ENCODE measurements at places on chromosomes 7 and 10.

DNA sequence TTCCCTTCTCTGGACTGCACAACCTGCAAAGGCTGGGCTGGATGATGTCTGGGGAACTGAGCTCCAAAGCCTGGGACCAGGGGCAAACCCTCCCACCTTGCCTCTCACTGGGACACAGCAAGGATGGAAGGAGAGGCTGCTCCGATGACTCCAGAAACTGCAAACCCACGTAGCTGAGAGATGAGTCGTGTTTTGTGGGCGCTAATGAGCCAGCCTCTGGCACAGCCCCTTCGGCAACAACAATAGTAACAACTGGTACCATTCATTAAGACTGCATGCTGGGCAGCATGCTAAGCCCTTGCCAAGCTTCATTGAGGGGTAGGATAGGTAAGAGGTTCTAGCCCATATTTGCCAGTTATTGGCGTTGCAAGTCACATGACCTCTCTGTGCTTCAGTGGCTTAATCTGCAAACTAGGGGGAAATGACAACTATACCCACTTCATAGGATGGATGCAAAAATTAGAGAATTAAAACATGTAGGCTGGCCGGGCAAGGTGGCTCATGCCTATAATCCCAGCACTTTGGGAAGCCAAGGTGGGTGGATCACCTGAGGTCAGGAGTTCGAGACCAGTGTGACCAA, 145.9 kb downstream of the SH3PXD2A start:
- no peak for DNase-seq

- DNase-seq = no peak
Measured at GRCh38 chr7:1274121-1274875, 41.6 kb downstream of the UNCX start.

DNA sequence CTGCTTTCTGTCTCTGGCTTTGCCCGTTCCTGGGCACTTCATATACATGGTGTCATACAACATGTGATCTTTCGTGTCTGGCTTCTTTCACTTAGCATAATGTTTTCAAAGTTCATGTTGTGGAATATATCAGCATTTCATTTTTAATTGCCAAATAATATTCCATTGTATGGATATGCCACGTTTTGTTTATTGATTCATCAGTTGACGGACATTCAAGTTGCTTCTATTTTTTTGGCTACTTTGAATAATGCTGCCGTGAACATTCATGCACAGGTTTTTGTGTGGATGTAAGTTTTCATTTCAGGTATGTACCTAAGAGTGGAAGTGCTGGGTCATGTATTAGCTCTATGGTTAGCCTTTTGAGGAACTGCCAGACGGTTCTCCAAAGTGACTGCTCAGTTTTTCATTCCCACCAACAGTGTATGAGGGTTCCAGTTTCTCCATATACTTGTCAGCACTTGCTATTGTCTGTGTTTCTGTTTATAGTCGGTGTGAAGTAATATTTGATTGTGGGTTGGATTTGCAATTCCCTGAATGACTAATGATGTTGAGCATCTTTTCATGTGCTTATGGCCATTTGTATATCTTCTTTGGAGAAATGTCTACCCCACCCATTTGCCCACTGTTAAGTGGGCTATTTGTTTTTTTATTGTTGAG, 401.4 kb upstream of the GALNT17 start:
- DNase-seq = no peak

- peak; percentile 61 for DNase-seq
Measured at GRCh38 chr7:27239387-27240014, 3.1 kb upstream of the EVX1 start.

GRCh38 chr10:26624006-26624405, 73.5 kb upstream of the PDSS1 start:
- DNase-seq = no peak

DNA sequence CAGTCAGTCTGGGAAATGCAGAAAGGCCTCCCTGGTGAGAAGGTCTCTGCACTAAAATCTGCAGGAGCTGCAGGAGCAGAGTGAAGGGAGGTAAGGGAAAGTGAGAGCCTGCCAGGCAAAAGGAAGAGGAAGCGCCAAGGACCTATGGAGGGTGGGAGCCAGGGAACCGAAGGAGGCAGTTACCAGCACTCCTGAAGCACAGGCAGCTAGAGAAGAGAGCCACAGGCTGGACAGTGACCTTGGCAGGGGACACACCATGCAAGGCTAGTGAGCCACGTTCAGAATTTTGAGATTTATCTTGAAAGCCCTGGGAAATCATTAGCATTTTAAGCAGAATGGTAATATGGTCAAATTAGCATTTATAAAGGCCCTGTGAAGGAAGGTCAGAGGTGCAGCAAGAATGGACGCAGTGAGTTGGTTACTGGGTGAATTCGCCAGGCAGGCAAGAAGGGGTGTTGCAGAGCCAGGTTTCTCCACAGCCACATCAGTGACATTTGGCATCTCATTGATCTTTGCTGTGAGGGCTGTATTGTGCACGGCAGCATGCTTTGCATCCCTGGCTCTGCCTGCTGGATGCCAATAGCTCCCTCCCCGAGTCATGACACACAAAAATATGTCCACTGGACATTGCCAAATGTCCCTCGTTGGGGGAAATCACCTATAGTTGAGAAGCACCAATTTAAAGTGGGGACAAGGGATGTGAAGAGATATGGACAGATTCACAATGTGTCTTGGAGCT, 54.7 kb upstream of the LANCL2 start:
- DNase-seq = no peak

DNA sequence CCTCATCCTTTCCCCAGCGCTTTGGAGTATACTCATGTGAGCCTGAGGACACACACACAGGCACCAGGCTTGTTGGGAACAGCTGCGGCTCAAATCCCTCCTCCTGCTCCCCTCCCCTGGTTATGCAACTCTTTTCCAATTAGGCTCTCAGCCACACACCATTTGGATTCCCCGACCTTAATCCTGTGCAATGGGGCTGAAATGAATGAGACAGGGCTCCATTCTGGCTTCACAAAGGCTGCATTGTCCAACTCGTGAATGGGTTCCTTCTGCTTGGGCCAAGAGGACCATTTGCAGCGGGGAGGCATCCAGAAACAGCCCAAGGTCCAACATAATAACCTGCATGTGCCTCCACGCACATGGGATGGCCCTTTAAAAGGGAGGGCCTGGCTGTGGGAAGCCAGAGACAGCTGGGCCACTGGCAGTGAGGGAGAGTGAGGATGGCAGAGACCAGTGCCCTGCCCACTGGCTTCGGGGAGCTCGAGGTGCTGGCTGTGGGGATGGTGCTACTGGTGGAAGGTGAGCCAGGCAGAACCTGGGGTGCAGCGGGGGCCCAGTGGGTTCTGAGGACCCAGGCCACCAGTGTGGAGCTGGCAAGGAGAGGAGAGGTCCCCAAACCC, at the start of gene RGR:
Gene RGR (plus strand): TSS at position 403 of the 620 bp plus-strand sequence. CDS start 38 bp downstream, at position 441.
- no peak for DNase-seq

GRCh38 chr10:122078965-122079795, 90.2 kb downstream of the TACC2 start:
- no peak for DNase-seq

DNA sequence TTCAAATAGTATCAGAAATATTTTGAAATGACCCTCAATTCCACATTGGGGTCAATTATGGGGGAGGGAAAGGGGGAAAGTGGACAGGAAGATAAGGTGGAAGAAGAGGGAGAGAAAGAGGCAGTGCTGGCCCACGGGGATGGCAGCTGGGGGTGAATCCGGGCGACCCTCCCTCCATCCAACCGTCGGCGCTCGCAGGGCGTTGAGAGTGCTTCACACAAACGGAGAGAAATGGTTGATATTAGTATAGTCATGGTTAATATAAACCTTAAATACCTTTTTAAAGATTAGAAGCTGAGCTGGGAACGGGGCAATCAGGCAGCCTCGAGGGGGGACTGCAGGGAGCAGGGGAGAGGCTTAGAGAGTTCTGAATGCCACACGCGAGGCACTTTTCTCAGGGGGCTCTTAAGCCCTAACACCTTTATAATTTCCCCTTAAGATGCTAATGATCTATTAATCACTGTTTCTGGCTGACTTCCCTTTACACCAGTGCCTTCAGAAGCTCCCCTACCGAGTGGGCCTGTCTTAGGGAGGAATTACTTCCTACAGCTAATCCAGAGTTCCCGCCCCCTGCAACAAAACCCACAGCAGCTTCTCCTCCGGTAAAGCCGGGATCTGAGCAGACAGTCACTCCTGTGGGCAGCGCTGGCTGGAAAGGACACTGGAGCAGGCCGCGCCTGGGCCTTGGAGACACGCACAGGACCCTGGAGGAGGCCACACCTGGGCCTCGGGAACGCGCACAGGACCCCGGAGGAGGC, 39.5 kb downstream of the PRKAG2 start:
- DNase-seq = no peak

DNA sequence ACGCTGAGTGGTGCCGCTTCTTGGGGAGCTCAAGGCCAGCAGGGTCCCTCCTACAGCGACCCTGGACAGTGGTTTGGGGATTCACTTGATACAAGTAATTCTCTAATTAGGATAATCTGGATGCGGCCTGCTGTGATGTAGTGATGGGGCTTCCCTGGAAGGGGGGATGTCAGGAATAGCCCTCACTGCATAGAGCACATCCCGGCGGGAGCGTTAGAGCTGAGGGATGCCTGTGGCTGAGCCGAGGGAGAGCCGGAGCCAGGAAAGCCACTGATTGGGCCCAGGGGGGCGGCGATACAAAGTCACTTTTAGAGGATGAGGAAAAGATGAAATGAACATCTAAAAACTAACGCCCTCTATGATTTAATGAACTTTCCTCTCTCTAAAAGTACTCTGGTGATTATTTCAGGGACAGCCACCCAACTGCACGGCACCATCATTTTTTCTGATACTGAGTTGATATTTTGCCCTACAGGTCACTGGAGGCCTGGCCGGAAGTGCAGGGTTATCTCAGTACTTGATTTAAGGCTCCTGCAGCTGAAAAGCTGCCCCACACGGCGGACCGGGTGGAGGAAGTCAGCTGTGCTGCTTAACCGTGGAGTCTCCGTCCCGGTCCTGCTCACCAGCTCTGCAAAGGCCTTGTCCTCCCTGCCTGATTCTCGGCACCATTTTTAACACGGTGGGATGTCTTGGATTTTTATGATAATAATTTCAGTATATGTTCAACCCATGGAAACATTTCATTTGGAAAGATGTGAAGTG, 518.8 kb downstream of the DNAJB6 start:
- DNase-seq = no peak

DNA sequence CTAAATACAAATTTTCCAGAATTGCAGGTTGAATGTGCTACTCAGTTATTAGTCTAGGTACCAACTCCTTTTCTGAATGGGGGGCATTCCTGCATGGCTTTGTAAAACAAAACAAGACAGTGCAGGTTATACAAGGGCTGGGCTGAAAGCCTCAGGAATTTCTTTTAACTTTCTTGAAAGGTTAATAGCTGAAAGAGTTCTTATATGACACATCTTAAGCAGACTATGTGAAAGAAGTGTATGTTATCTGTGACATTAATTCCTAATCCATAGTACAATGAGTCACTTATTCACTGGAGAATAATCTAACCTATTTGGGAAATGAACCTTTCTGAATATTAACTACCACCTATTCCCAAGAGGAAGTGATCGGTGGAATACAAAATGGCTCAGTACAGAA, 115.6 kb upstream of the FAM133B start:
- DNase-seq = no peak

DNA sequence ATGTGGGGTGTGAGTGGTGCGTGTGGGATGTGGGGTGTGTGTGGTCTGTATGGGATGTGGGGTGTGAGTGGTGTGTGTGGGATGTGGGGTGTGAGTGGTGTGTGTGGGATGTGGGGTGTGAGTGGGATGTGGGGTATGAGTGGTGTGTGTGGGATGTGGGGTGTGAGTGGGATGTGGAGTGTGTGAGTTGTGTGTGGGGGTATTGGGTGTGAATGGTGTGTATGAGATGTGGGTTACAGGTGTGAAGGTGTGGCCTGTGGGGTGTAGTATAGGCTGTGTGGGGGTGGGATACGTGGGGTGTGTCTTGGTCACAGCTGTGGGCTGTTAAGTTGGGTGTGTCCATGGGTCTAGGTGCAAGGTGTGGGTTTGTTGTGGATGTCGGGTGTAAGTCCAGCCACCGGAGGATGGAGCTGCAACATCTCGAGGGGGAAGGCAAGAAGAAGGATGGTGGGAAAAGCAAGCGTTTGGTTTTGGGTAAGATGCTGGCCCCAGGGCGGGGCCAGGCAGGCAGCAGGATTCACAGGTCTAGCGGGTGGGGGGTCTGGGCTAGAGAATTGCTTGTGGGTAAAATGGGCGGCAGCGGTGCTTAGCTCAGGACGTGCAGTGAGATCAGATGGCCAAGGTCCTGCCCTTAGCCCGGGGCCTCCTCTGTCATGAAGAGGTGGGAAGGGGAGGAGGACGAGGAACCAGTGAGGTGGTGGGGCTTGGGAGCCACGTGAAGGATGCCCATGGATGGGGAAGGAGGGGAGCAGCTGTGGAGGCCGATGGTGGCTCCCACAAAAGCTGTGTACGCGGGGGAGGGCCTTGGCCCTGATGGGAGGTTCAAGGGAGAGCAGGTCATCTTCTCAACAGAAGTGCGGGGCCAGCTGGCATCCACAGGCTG, 60.1 kb downstream of the CFAP46 start:
- DNase-seq = peak; percentile 51

DNA sequence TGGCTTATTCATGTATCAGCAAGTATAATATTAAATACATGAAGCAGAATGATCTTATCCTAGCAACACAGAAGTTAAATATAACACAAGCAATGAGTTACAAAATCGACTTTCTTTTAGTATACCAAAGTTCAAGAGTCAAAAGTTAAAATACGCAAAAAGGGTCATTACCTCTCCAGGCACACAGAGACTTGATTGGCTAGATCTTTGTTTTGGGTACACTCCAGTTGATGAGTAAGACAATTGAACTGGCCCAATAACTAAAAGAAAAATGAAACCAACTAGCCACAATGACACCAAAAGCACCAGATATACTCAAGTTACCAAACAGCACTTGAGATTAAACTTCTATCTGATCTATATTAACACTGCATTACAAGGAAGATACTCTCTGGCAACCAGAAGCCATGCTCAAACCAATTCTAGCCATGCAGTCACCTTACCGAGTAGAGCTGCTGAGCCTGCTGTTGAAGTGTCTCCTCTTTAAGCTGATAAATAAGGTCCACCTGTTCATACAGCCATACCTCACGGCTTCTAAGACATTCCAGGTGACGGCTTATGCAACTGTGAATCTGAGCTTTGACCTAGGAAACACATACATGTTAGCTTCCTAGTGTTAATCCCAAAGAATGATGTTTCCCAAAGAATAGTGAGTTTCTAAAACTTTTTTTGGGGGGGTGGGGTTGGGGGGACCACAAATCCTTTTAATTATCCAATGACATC, 15.6 kb downstream of the NCOA4 start:
- no peak for DNase-seq

GRCh38 chr7:55570939-55571338, 1.4 kb downstream of the VOPP1 start:
- DNase-seq = no peak

DNA sequence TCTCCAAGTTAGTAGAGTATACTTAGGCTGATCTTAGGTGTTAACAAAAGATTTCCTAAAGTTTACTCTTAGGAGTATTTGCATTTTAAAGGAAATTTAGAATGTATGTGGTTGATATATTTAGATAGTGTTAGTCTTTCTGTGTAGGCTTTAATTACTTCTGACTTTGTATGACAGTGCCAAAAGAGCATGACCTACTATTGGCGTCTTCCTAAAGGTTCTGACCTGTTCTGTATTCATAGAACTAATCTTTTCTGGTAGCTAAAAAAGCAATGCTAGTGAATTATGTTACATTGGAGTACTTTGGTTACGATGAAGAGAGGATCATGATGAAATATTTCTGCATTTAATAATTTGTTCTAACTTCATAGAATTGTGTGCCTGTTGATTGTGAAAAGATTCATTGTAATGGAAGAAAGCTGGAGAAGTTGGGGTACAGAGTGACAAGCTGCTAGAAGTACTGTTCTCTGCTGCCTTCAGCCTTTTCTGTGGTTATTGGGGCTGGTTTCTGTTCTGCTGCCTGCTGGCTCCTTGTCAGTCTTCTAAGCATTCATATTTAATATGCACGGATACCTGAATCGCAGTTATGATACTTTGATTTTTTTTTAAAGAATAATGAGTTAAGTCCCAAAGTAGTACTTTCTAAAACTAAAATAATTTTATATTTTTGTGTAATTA, 13.2 kb downstream of the WAC start:
- DNase-seq = no peak
